ENCODE measurements at places on chromosomes 12 and 14.

DNA sequence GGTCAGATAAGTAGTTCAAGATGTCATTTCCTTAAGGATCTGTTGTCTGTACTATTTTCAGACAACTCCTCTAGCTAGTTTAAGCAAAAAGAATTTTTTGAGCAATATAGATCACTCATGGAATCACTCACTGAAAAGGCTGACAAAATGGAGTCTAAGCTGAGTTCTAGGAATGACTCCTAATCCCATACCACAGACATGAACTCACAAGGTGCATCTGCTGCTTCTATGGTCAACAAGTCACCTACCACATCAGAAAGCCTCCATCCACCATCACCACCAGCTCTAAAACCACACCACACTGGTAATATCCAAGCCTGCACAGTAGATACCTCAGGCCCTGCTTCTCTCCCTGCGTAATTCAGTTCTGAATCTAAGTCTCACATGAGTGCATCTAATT lies 33.0 kb downstream of the PWP1 start:
- DNase-seq: no peak

GRCh38 chr12:110638796-110639195 lies 24.9 kb downstream of the TCTN1 start:
- DNase-seq: no peak

- DNase-seq: no peak
These were observed 20.6 kb upstream of the CEP170B start for GRCh38 chr14:104844306-104845032.

DNA sequence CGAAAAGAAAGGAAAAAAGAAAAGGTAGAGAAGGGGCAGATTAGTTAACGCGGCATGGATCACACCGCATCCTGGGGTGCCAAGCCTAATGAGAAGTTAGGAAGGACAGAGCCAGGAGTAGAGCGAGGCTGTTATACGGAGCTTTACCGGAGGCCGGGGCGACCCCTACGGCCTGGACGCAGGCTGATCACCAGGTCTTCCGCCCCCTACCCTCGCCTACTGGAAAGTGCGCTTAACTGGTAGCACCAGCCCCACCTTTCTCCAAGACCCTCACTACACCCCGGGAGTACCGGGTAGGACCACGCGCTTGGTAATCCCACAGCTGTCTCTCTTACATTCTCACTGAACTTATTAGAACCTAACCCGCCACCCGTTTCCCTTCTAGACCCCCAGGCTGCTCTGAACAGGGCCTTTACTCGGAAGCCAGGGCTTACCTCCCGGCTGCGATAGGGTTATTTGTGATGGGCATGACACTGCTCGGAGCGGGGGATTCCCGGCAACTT lies 33.8 kb downstream of the WBP11 start:
- peak; percentile 51 for DNase-seq

DNA sequence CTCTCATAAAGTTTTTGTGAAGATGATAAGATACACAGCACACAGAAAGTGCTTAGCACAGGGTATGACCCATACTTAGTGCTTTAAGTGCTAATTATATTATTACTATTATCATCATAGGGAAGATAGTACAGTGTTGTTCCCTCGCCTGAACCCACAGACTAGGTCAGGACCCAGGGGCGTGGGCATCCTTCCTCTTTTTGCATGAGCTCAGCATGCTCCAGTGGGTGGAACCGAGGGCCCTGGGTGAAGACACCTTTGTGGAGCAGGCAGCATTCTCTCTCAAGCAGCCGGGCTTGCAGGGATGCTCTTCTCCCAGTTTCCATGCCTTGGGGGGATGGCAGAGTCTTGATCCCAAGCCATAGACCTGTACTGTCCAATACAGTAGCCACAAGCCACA lies 34.8 kb downstream of the CRACR2A start:
- no peak for DNase-seq

DNA sequence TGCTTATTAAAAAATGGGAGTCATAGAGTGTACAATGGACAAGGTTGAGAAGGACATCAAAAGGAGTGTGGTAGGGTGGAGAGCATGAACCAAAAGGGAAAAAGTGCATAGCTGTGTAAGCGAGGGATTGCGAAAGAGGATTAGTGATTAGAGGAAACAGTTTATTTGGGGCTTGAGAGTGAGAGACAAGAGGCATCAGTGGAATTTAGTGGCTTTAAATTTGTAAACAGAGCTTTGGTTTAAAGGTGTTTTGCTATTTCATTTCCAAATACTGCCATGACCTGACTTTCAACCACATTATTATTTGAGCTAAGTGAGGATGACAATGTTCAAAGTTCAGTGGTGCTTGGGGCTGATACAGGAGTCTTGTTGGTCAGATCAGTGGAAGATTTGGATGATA lies 53.4 kb downstream of the SLC16A7 start:
- no peak for DNase-seq

GRCh38 chr14:23323838-23324454 lies 2.7 kb downstream of the PABPN1 start:
- no peak for DNase-seq

DNA sequence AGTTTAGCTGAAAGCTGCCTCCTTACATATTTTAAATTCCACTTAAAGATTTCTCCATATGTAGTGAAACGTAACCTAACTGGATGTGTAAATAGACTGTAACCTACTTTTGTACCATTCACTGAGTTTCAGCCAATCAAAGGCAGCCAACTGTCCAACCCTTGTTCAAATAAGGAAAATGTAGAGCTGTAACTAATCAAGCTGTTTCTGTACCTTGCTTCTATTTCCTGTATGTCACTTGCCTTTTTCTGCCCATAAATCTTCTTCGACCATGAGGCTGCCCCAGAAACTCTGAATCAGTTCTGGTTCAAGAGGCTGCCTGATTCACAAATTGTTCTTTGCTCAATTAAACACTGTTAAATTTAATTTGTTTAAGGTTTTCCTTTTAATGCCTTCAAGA lies 6.3 kb downstream of the SLC7A8 start:
- peak; percentile 30 for DNase-seq

GRCh38 chr14:54440476-54440872 lies 700 bp downstream of the CNIH1 start:
- DNase-seq: no peak

GRCh38 chr14:29857551-29857950 lies 70.1 kb downstream of the PRKD1 start:
- DNase-seq: no peak

- DNase-seq: peak; percentile 92
These were observed 4.3 kb upstream of the CD9 start for GRCh38 chr12:6195665-6196535.

GRCh38 chr12:46664761-46665287 lies 161.0 kb downstream of the SLC38A4 start:
- no peak for DNase-seq

DNA sequence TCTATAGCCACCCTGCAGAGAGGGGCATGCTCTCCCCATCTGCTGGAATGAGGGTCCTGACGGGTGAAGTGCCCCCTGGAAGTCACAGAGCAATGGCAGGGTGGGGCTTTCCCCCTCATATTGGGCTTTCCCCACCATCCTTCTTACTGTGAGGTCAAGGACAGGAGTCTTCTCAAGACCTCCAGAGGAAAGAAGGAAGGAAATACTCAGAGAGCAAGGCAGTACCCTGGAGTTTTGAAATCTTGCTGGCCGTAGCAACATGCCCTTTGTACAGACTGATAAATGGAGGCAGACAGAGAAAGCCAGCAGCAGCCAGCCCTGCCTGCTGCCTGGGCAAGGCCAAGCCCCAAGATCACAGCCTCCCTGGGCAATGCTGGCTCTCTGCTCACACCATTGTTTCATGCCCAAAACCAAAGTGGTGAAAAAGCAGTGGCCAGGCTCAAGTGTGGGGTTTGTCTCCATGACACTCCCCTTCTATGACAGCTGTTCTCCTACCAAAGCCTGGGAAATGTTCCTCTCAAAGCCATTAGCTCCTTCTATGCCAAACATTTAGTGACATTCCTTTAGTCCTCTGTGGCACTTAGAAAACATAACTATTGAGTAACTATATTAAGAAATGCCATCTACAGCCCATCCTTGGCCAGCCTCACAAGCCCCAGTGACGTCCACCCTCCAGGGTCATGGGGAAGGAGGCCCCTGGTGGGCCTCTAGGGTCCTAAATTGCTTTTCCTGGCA lies 13.2 kb upstream of the ITPK1 start:
- no peak for DNase-seq

DNA sequence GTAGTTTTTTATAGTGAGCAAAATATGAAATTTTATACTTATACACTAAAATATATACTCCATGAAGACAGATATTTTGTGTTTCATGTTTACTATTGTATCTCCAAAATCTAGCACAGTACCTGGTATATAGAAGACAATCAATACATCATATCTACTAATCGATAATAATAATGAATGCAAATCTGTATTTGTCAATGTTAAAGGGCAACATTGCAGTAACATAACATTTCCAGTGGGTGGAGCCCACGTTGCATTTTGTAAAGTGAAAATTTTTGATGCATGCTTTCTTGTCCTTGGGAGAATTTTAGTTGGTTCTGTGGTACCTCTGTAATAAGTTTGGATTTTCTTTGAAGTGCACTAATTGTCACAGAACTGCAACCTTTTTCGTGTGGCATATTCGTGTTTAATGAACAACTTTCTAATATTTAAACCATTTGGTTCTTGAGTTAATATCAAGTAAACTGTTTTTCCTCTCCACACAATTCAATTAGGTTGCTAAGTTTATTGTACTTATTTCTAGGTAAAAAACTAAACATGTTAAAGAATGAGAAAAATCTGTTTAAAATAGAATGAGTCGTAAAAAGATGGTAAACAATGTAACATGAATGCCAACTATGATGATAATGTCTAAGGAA lies 47.4 kb downstream of the AVPR1A start:
- DNase-seq: no peak

- DNase-seq: no peak
These were observed 253.2 kb downstream of the CACNA1C start for GRCh38 chr12:2306012-2306411.

DNA sequence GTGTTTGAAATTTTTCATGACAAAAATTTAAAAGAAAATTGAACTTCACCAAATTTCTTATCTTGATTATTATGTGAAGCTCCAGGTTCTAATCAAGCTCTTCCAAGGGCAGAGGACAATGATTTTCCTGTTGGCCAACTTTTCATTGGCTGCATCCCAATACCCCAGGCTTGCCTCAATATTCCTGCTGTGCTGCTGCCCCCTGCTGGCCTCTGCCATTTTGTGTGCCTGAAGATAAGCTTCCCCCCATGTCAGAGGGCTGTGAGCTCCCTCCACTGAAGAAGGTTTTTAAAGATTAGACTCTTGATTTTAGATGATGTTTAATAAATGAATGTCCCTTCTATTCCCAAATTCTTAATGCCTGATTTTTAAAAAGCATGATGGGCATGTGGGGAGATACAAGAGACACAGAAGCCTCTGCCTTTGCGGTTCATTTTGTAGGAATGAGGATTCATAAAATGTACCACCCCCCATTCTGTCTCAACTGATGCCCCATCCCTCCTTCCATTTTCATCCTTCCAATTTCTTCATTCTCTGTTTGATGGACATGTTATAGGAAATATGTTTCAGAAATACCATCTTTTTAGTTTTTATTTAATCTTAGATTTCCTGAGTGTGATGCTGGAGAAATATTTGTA lies 76.7 kb upstream of the RGS6 start:
- peak; percentile 73 for DNase-seq

DNA sequence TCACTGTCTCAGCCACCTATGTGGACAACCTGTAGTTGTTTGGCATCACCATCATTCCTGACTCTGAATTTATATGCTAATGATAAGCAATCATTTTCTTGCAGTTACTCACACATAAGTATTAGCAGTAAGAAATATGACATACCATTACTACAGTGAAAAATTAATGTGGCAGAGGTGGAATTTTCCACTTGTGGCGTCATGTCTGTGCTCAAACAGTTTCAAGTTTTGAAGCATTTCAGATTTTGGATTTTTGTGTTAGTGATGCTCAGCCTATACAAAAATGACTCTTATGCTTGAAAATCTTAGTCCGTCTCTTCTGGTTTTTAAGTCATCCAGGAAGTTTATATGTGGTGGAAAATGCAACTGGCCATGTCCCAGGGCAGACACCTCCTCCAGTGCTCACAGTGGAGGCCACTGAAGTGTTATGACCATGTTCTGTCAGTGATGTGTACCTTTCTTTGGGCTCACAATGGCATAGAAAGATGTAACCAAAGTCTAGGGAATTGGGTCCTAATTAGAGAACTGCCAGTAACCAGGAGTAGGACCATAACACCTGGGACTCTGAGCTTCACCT lies 220.6 kb downstream of the SYT1 start:
- DNase-seq: no peak

DNA sequence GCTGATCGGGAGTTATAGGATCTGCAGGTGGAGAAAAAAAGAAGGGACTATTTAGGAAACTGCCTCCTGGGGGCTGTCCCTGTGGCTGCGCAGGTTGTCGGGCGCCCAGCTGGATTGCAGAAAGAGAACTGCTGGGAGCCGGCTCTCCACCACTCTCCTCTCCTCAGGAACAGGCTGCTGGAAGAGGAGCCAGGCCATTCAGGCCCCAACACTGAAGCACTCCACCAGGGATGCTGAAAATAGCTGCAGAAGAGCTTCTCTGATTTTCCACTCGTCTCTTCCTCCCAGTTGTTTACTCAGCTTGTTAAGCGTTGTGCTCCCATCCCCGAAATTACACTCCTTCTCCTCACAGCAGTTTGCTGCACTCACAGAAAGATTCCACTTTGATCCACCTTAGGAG lies 347.3 kb downstream of the GLT1D1 start:
- DNase-seq: no peak

DNA sequence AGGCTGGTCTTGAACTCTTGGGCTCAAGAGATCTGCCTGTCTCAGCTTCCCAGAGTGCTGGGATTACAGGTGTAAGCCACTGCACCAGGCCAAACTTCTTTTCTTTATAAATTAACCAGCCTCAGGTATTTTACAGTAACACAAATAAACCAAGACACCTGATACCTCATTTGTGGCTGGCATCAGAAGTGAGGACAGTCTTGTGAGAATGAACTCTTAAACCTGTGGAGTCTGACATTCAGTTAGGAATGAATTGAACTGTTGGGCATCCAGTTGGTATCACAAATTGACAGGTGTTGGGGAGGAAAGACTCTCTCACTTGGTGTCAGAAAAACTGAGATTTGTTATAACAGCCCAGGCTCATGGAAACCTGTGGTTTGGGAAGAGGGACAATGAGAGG lies 120.5 kb downstream of the DENND5B start:
- no peak for DNase-seq

DNA sequence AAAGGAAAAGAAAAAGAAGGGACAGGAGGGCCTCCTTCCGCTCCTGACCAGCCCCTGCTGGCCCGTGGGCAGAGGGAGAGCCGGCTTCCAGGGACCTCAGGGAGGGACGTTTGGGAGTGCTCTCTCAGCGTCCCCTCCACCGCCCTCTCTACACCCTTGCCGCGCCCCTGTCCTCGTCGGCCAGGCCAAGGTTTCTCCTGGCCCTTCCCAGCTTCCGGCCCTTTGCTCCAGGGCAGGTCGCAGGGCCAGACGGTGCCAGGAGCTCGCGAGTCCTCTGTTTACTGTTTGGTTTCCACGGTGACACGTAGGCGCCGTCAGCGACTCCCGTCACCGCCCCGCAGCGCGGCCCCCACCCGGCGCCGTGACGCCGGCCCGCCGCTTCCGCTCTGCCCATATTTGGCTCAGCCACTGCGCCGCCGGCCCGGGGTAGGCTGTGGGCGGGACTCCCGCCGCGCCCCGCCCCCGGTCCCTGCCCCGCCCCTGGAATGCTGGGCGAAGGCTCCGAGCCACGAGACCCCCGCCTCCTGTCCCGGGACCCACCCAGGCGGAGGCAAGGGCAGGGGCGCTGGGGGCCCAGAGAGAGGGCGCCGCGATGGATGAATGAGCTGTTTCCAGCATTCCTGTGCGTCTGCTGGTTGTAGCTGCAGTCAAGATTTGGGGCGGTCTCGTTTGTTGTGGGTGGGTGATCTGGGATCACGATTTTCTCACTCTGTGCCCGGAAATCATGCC lies 15.5 kb downstream of the FOS start:
- DNase-seq: peak; percentile 97

GRCh38 chr12:22677781-22678574 lies 53.0 kb downstream of the ETNK1 start:
- DNase-seq: no peak
